ENCODE measurements at places on chromosomes 7 and 10.

DNA sequence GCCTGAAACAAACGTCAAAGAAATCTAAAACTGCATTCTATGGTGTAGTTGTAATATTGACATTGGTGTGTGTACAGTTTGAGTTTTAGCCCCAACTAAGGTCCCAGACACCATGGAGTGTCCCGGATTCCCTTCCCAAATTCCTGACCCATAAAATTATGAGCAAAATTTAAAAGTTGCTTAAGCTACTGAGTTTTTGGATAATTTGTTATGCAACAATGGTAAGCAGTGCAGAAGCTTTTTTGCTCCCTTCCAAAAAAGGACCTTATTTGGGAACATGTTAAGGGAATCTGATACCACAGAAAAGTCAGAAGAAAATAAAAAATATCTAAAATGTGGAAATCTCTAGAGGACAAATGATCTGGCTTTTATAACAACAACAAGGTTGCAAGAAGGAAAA, 63.3 kb upstream of the KMT2E start:
- DNase-seq, result no peak

DNA sequence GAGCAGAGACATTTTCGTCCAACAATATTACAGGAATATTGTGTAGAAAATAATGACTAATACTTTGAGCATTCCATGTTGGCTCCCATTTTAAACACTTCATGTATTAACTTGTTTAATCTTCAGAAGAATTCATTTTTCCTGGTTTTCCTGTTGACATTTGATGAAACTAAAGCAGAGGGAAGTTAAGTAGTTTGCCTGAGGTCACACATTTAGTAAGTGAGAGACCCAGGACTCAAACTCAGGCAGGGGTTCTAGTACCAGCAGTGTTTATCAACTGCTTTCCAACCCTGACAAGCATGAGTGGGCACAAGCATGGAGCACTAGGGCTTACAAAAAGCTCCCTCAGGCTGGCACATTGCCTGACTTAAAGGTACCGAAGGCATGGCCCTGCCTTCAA, 719.1 kb downstream of the AUTS2 start:
- DNase-seq, result no peak

DNA sequence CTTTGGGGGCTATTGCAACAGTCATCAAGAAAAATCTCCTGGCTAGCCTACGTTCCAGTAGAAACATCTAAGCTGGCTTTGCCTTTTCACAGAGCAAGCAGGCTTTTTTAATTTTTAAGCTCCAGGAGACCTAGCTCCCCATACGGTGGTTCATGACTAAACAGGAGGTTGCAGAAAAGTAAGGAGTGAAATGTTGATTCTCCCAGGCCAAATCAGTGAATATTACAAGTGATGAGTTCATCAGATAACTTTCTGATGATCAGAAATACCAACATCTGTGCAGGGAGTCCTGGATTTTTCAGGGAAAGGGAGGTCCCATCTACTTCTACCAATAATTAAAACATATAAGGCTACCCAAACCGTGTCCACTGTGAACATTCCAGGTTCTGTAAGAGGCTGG, 477.3 kb upstream of the CELF2 start:
- no peak for DNase-seq

GRCh38 chr10:11180228-11180627, 162.6 kb downstream of the CELF2 start:
- no peak for DNase-seq

DNA sequence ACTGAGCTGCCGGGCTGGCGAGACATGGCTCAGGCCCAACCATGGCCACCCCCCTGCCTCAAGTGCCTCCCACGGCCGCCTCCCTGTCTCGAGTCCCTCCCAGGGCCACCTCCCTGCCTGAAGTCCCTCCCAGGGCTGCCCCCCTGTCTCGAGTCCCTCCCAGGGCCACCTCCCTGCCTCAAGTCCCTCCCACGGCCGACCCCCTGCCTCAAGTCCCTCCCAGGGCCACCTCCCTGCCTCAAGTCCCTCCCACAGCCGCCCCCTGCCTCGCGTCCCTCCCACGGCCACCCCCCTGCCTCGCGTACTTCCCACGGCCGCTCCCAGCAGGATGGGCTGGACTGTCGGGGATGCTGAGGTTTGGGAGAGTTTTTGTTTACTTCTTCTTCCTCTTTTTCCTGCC, 462.5 kb downstream of the PTPRN2 start:
- no peak for DNase-seq

DNA sequence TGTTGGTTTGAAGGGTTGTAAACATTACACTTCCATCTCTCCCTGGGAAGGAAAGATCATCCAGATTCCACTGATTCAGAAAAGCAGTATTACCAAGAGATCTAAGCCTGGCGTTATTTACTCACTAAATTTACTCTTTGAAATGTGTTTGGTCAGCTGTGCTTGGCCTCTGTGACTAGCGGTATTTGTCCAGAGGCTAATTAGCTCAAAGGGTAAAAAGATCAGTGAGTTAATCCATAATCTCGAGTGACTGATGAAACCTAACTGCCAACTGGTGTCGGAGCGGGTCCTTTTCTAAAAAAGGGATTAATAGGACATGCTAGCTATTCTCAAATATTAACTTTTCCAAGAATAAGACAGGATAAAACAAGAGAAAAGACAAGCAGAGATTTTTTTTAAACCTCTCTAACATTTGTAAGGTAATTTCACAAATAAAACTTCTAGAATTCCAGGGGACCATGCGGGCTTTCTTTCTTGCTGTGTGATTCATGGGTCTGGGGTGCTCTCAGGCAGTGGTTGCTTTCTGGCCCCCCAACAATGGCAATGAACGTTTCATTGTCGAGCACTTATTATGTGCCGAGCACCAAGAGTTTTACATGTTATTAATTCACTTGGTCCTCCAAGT, 247.3 kb upstream of the AOAH start:
- DNase-seq, result no peak

GRCh38 chr10:4294996-4295792, 510.2 kb upstream of the KLF6 start:
- no peak for DNase-seq

DNA sequence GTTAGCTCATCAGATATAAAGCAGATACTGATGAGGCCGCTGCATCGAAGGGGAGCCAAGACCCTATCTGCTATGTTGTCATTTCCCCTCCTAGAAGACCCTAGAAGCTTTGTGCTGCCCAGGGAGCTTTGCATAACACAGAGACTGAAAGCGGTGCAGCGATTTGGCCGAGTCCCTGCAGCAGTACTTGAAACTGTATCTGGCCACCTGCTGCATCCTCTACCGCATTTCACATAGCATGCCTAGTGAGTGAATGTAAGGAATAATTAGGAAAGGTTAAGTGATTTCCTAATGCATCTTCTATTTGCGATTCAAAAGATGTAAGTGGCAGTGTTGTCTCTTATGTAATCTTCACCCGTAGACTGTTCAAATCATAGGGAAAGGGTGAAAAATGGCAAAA, 106.7 kb downstream of the LRMDA start:
- no peak for DNase-seq

GRCh38 chr7:12741951-12742575, 54.6 kb downstream of the ARL4A start:
- DNase-seq, result no peak

- no peak for DNase-seq
Observed at GRCh38 chr10:132507956-132508490, 29.6 kb upstream of the INPP5A start.

- DNase-seq, result no peak
Observed at GRCh38 chr7:143391462-143392404, 10.6 kb downstream of the ZYX start.

All from DMS79 treated with DMSO at 0.1 percent for 48 hours (cell line).